Fibroblast of lung (primary cell): ENCODE measurements at places on chromosomes 5 and 9.

- peak; percentile 7 for DNase-seq
These were observed at the start of gene CARTPT for GRCh38 chr5:71719063-71719964. Gene CARTPT (plus strand): TSS chr5:71719275. CDS start chr5:71719294, 19 bp downstream.

- DNase-seq, result no peak
These were observed 63.9 kb downstream of the ARHGEF37 start for GRCh38 chr5:149645236-149645635.

DNA sequence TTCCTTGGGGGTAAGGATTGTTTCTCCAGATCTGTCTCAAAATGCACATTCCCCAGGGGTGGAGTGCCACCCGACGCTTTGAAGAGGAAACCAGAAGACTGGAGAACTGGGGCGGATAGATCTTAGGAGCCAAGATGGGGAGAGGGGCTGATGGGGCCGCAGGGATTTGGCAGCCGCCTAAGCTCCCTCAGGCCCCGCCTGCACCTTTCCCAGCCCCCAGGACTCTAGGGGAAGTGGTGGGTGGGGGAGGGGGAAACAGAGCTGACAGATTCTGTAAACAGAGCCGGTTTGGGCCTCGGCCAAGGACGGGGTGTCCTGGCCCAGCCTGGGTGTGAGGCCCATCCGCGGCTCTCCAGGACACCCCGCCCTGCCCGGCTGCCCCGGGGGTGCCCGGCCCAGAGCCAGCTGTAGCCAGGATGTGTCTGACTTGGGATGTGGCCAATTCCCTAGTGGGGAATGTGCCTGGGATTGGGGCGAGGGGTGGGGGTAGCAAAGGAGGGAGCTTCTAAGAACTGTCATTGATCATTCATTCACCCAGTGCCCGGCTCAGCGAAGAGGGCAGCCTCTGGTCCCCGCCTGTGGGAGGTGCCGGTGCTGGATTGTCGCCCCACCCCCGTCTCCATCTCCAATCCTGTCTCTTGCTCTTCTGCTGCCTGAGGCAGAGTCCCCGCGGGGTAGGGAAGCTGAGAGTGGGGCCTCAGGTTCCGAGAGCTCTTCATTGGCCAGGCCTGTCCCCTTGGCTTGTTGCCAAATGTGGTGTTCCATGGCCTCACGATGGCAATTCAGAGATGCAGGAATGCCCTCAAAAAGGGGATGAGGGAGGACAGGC lies 54.8 kb upstream of the CDKN2AIPNL start:
- DNase-seq, result peak; percentile 97

DNA sequence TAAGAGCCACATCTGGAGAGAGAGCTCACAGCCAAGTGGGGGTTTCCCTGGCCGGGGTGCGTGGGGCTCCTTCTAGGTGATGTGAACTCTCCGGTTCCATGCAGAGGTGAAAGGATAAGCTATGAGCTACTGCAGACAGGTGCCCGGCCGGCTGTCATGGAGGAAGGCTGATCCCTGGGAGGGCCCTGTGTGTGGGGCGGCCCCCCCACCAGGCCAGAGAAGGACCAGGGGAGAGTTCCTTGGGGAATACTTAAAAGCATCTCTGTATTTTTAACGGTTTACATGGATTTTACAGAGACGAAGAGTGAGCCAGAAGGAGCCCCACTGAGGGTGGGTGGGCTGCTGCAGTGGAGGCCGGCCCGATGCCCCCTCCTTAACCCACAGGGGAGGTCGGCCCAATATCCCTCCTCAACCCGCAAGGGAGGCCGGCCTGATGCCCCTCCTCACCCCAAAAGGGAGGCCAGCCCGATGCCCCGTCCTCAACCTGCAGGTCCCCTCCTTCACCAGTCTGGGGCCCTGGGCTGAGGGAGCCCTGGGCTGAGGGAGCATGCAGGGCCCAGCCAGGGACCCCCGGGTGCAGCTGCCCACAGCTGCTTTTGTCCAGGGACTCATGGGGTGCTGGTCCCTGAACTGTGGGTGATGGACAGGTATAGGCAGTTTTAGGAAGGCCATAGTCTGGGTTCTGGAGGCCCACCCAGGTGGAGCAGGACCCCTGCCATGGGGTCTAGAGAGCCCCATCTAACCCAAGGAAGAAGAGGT lies 31.9 kb downstream of the MRPL36 start:
- DNase-seq, result no peak

DNA sequence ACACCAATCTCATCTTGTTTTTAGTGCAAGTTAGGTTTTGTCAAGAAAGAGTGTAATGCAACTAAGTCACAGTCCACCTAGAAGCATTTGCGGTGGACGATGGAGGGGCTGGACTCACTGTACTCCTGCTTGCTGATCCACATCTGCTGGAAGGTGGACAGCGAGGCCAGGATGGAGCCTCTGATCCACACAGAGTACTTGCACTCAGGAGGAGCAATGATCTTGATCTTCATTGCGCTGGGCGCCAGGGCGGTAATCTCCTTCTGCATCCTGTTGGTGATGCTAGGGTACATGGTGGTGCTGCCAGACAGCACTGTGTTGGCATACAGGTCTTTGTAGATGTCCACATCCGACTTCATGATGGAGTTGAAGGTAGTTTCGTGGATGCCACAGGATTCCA lies 20.2 kb upstream of the SPZ1 start:
- no peak for DNase-seq

GRCh38 chr5:96176022-96176421 lies 214.4 kb upstream of the ELL2 start:
- DNase-seq, result no peak

DNA sequence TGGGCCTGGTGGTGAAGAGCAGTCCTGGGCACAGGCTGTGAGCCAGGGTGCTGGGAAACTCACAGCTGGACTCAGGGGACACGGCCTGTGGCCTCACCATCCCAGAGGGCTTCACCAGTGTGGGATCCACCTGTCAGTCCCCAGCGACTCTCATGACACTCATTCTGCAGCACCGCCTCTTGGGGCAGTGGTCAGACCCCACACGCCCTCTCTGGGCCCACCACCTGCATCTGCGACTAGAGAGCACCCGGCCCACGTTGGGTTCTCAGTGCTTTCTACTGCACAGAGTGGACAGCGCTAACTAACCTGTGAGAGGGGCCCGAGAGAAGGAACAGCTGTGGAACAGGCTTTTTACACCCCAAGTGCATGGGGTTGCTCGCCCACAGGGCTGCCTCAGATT lies 45.8 kb upstream of the GARNL3 start:
- DNase-seq, result no peak

GRCh38 chr5:136613230-136613629 lies 247.9 kb upstream of the TRPC7 start:
- peak; percentile 16 for DNase-seq

- no peak for DNase-seq
These were observed 252.9 kb downstream of the CWC27 start for GRCh38 chr5:65021527-65022226.

GRCh38 chr5:5199495-5199894 lies 59.4 kb downstream of the ADAMTS16 start:
- DNase-seq, result no peak

DNA sequence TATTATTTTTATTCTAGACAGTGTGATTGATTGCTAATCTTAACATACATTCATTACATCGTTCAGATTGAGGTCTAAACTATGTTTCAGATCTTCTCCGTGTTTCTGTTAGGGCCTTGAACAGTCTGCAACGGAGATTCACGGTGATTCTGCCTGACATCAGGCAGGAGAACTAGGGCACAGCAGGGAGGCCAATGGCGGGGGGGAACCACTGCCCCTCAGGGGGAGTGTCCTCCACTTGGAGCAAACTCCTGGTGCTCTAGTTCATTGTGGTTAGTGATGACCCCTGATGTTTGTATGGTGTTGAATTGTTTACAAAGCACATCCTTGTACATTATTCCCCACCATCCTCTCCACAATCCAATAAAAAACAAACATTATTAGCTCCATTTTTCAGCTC lies 173.5 kb downstream of the ZNF608 start:
- no peak for DNase-seq

- peak; percentile 54 for DNase-seq
These were observed 298.3 kb upstream of the EFNA5 start for GRCh38 chr5:107968998-107969397.

DNA sequence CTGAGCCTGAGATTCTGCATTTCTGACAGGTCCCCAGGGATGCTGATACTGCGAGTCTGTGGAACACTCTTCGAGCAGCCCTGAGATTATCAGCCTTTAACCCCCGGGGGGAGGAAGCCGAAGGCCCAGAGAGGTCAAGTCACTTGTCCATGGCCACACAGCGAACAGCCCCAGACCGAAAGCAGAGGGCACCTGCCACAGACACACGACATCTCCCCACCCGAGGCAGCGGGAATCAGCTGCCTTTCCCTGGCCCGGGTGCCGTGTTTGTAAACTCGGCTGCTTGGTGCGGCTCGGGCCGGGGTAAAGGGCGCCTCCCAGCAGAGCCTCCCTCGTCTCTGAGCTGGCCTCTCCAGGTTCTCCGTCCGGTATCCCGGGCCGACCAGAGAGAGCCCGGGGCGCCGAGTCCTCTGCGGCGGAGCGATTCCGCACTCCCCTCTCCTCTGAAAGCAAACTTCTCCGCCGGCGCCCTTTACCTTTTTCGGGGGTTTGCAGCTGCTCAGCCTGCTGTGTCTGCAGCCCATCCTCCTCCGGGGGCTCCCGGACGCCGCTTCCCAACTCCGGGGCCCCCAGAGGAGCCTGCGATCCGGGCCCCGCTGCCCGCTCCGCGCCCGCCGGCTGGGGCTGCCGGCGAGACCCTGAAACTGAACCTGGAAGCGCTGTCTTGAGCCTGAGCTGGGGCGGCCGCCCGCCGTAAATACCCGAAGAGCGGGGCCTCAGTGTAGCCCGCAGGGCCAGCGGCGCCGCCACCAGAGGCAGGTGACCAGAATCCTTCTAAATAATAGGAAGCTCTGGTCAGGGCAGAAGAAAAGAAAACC lies at the start of gene CCDC69:
CCDC69 (minus strand) TSS at position 646 of the 818 bp plus-strand sequence; CDS start at position 524, 122 bp downstream.
- peak; percentile 80 for DNase-seq

DNA sequence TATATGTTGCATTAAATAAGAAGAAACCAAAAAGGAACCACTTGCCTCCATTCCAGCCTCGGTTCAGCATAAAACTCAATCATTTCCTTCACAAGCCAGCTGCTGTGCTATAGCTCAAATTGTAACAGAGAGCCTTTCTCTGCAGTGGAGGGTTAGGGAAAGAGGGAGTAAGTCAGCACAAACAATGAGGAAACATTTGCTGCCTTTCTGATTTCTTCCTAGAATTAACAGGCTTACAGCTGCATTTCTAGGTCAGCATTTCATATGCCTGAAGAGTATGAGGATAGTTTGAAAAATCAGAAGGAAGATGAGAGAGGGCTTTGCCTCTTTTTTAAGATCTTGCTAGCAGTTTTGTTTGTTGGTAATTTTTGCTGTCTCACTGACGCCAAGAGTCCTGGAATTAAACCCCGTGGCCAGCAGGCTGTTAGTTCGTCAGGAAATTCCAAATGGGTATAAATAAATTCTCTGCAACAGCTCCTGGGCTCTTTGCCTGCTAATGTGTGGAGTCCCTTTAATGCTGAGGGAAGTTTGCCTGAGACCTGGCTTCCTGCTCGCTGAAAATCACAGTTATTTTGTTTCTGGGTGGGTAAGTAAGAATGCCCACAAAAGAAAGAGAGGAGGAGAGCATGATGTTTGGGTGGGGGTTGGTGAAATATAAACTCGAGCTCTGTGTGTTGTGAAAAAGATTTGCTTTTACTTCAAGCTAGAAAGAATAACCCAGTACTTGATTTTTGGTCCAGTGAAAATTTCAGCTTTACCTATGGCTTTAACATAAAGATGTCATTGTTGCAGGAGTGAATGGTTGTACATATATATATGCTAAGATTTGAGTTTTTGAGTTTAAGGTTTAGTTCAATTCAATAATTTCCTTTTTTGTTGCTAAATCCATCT lies 148.1 kb upstream of the DMRT1 start:
- peak; percentile 90 for DNase-seq

DNA sequence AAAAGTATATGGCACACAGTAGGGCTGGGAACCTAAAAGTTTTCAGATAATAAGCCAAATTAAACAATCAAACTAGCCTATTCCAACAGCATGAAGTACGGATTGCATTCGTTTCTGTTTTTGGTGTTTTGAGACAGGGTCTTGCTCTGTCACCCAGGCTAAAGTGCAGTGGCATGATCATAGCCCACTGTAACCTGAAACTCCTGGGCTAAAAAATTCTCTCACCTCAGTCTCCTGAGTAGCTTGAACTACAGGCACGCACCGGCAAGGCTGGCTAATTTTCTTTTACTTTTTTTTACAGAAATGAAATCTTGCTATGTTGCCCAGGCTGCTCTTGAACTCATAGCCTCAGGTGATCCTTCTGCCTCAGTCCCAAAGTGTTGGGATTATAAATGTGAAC lies 5.2 kb downstream of the RFX3 start:
- DNase-seq, result no peak

DNA sequence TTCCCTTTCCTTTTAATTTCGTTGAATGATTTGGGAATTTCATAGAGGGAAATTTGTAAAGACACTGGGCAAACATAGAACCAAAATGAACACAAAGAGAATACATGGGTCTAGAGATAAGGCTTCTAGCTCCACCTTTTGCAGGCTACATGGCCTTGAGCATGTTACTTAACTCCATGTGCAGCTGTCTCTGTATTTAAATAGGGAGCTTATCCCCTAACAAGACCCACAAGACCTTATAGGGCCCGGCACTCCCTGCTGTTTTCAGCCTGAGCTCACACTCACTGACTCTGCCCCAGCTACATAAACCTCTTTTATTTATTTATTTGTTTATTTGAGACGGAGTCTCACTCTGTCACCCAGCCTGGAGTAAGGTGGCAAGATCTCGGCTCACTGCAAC lies 30.6 kb upstream of the TLE1 start:
- DNase-seq, result no peak

GRCh38 chr9:130936285-130937117 lies 2.5 kb downstream of the FIBCD1 start:
- peak; percentile 76 for DNase-seq
